ENCODE measurements at places on chromosomes 7 and 10. TPM values are rescaled to one million over a fixed set of nuclear protein-coding genes. Genes with fewer than 3 reads are reported as not detected.

DNA sequence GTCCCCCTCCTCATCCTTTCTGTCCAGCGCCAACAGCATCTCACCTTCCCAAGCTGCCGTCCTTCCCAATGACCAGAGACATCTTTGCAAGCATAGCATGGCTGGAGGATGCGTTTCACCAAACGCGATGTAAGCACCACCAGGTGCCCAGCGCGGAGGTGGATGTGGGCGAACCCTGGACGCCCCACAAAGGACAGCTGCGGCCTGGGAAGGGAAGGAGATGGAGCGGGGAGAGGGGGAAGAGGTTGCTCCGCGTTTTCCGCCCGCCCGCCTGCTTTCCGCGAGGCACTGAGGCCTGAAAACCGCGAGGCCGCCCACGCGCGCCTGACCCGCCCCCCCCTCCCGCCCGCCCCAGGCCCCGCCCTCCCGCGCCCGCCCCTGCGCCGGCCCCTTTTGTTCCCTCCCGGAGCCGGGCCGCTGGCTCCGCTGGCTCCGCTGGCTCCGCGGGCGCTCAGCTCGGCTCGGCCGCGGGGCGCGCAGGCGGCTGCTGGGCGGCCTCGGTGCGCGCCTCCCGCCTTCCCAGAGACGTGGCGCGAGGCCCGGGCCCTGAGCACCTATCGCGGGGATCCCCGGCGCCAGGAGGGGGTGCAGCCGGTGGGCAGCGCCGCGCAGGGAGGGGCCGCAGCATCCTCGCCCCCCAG, at the start of gene CLIP2:
CLIP2 (plus strand) TSS at position 390 of the 641 bp plus-strand sequence. CDS start 28,140 bp downstream, outside the sequence.
- no peaks in the 10 kb centered on the region for H3K27me3 ChIP-seq
- H3K27ac ChIP-seq, result peak within 1 kb of the TSS; percentile 74
- H3K4me3 ChIP-seq, result peak within 1 kb of the TSS; percentile 68
- no peaks in the 10 kb centered on the region for H3K36me3 ChIP-seq
- H3K4me1 ChIP-seq, result peaks cover 19% of the 10 kb centered on the region

PRRT4 gene
- 0.26 TPM for total RNA-seq

- H3K27ac ChIP-seq, result no peak overlapping the region
- no peaks in the 10 kb centered on the region for H3K36me3 ChIP-seq
- no peaks in the 10 kb centered on the region for H3K27me3 ChIP-seq
- H3K4me3 ChIP-seq, result no peak overlapping the region
- H3K4me1 ChIP-seq, result peaks cover 7% of the 10 kb centered on the region
- no peak for DNase-seq
These were observed 64.6 kb upstream of the LRRN3 start for GRCh38 chr7:111026343-111026742.

DNA sequence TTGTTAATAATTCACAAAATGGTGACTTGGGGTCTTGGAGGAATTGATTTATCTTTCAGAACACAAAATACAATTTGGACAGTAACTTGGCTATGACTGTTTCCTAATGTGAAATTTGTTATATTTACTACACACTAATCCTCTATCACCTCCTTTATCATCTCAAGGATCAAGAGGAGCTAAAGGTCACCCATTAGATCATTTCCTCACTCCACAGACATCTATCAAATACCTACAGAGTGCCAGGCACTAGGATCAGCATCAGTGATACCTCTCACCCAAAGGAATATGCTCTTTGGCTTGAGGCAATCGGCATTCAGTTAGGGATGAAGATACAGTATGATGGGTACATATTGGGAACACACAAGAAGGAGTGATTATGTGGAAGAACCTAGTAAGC, 132.1 kb downstream of the INHBA start:
- DNase-seq, result no peak
- H3K27ac ChIP-seq, result no peak overlapping the region
- no peak overlapping the region for H3K4me3 ChIP-seq
- H3K27me3 ChIP-seq, result no peaks in the 10 kb centered on the region
- no peaks in the 10 kb centered on the region for H3K4me1 ChIP-seq
- no peaks in the 10 kb centered on the region for H3K36me3 ChIP-seq

NUTM2E gene
- not detected for total RNA-seq

FAM25G gene
- total RNA-seq, result not detected

DNA sequence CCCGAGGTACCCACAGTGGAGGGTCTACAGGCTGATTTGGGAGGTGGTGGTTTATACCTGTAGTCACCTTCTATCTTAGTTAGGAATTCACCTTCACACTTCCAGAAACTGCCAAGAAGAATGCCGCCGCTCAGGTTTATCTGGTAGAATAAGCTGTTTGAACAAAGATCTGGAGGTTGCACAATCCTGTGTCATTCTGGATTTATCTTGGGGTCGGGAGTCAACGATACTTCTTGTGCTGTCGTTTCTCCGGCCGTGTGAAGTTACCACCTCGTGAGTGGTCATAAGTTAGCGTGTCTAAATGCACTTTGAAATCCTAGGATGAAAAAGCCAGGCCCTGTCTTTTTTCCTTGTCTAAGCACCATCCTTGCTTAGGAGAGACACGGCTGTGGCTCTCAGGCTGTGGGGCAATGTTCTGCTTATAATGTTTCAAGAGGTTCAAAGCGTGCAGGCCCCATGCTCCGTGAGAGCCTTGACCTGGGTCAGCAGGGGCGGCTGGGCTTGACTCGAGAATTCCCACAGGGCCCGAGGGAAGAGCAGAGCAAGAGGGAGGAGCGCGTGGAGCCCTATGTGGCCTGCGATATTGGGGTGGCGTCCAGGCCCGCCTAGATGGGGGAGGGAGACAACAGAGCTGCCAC, 35.5 kb downstream of the GRIFIN start:
- peak overlapping the region; percentile 63 for H3K27ac ChIP-seq
- H3K27me3 ChIP-seq, result no peaks in the 10 kb centered on the region
- peaks cover 7% of the 10 kb centered on the region for H3K36me3 ChIP-seq
- DNase-seq, result no peak

AKR1B1 gene
- 91.8 TPM for total RNA-seq

Measured in upper lobe of right lung (tissue), 1 donor.